ENCODE measurements at places on chromosomes 2 and 18.

GRCh38 chr2:38508311-38509039, 94.3 kb downstream of the HNRNPLL start:
- peak; percentile 86 for DNase-seq

- no peak for DNase-seq
Measured at GRCh38 chr18:25067275-25068025, 284.5 kb downstream of the ZNF521 start.

DNA sequence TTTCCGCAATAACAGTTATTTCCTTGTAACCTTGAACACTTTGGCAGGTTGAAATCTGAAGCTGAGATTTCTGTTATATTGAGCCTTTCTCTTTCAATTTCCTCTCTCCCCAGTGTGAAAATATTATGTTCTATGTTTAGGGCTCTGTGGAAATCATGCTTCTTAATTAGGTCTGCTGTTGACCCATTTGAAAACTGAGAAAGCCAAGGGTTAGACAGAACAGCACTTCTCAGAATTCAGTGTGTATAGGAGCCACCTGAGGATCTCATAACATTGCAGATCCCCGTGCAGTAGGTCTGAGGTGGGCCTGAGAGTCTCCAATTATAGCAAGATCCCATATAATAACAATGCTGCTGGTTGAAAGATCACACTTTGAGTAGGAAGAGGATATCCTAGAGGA, 230.2 kb upstream of the NT5C1B start:
- no peak for DNase-seq

DNA sequence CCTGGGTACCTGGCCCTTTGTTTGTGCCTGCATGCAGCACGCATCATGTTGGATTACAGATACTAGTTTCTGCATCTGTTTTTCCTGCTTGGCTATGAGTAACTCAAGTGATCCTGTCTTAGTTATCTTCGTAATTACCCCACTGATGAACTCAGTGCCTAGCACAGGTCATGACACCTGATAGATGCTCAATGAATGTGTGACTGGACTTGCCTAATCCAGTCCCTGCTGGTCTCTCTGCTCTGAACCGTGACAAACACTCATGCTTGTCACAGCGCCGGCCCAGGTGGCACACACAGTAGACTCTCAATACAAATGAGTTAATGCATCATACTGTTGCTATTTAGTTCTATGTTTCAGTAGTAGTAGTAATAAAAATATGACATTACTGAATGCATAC, 31.2 kb upstream of the NTSR2 start:
- no peak for DNase-seq

DNA sequence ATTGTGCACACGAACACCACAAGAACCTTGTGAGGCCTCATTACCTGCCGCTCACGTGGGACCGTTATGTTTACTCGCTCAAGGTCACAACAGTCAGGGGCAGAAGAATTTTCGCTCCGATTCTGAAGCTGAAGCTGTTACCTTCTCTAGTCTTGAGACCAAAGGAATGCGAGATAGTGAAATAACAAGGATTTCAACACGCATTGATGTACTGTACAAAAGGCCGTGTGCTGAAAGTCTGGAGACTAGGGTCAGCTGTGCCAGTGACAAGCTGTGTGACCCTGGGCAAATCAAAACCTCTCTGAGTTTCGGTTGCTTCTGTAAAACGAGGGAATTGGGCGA, 583 bp downstream of the NEMP2 start:
- peak; percentile 45 for DNase-seq

- DNase-seq: no peak
Measured at GRCh38 chr2:114400890-114401289, 41.6 kb upstream of the DPP10 start.

DNA sequence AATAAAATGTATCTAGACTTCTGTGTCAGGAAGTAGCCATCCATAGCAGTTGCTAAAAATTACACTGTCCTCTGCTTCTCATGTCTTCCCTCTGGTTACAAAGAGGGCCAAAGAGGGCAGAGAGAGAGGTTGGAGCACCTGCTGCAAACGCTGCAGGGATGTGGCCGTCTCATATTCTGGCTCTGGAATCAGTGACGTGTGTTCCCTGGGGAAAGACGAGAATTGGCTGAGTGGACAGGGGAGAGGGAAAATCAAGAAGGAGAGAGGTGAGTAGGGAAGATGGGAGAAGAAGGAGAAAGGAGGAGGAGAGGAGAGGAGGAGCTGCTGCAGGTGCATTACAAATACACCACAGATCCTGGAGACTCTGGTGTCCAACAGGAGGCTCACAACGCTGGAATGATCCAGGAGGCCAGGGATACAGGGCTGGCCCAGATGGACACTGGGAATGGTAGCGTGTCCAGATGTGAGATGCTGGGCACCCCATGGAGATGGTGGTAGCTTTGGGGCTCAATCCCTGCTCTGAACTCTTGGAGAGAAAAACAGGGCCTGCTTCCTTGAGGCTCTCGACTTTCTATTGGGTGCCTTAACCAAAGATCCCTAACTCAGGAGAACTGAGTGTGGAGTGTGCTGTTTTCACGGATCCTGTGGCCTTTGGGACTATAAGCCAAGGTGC, 118.4 kb upstream of the PXDN start:
- no peak for DNase-seq

GRCh38 chr2:134235510-134236144, 18.2 kb upstream of the MGAT5 start:
- DNase-seq: peak; percentile 67

DNA sequence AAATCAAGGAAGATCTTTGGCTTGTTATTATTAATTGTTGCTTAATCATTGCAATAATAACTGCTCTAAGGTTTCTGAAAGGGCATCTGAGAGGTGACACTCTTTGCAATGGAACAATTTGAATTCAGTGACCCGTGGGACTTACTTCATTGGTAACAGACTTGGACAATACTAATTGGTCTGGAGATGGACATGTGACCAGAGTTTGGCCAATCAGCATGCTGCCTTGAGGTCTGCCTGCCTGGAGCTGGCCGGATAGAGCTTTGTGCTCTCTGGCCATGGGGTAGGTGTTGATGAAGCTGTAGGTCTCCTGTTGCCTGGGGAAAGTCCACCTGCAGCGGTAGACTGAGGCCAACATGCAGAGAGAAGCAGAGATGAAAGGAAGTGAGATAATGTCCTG, 24.0 kb upstream of the VPS4B start:
- no peak for DNase-seq

GRCh38 chr2:57602733-57603132, 443.9 kb upstream of the VRK2 start:
- DNase-seq: no peak

DNA sequence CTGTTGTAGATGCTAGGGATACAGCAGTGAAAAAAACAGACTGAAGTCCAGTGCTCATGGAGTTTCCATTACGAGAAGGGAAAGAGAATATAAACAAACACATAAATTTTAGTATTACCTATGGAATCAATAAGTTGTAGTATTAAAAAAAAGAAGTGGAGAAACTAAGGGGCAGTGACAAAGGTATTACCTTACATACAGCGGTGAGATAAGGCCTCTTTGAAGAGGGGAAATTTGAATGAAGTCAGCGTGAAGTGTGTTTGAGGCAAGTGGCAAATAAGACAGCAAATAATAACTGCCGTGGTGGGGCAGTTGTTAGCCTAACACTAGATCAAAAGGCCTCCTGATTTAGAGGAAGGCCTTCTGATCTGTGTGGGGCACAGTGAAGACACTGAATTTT, 57.9 kb downstream of the TLK1 start:
- DNase-seq: no peak

DNA sequence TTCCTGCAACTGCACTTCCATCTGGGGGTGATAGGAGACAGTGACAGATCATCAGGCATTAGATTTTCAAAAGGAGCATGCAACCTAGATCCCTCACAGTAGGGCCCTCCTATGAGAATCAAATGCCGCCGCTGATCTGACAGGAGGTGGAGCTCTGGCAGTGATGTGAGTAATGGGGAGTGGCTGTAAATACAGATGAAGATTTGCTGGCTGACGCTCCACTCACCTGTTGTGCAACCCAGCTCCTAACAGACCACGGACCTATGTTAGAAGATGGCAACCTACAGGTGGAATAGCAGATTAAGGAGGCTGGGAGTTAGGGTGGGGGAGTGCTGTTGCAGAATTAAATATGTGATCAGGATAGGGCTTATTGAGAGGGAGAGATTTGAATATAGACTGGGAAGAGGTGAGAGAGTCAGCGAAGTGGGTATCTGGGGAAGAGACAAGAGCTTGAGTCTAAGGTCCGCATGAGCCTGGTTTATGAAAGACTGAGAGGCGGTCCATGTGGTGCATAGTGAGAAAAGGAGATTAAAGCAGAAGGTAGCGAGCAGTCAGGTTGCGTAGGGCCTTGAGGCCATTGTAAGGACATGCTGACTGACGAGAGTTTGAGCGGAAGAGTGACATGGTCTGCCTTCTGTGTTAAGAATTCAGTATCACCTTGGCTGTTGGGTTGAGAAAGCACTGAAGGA, 31.3 kb upstream of the TOGARAM2 start:
- no peak for DNase-seq

- DNase-seq: no peak
Measured at GRCh38 chr2:120720231-120720630, 15.4 kb upstream of the GLI2 start.

DNA sequence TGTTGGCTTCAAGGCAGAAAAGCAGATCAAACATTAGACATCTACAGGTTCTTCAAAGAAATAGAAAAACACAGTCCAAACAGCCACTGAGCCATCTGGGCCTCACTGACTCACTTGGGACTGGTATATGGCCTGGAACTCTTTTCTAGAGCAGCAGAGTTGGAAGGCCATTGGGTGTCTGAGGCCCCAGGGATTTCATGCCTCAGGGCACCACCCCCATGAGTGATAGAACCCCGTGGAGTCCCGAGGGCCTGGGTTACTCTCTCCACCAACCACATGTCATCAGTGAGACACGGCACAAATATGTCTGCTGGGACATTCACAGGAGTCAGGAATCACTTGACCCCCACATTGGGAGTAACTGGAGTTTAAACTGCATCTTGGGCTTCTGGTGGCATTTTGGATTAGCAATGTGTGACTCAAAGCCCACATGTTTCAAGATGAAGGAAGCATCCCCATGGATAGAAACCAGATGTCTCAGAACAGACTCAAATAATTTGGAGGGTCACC, 44.0 kb downstream of the CAPN13 start:
- no peak for DNase-seq

GRCh38 chr2:81647715-81648230, 1343.2 kb upstream of the LRRTM1 start:
- no peak for DNase-seq

DNA sequence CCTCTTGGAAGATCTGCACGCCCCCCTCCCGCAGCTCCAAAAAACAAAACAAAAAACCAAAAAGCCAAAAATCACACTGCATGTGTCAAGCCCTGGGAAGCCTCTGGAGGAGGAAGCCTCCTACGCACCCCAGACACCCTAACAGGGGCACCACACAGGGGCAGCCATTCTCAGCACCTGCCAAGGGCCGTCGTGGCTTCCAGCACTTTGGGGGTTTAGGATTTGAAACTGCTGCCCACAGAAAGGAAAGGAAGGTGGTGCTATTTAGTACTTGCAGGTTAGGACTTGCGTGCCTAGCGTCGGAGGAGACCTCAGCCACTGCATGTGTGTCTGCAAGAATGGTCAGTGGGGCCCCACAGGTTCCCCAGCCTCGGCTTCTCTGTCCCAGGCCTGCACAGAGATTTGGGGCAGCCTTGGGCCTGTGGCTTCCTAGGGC, 419 bp upstream of the GPR55 start:
- no peak for DNase-seq

- DNase-seq: no peak
Measured at GRCh38 chr2:227308784-227309183, 16.3 kb upstream of the MFF start.

GRCh38 chr2:137508739-137509384, 455.4 kb upstream of the HNMT start:
- no peak for DNase-seq

DNA sequence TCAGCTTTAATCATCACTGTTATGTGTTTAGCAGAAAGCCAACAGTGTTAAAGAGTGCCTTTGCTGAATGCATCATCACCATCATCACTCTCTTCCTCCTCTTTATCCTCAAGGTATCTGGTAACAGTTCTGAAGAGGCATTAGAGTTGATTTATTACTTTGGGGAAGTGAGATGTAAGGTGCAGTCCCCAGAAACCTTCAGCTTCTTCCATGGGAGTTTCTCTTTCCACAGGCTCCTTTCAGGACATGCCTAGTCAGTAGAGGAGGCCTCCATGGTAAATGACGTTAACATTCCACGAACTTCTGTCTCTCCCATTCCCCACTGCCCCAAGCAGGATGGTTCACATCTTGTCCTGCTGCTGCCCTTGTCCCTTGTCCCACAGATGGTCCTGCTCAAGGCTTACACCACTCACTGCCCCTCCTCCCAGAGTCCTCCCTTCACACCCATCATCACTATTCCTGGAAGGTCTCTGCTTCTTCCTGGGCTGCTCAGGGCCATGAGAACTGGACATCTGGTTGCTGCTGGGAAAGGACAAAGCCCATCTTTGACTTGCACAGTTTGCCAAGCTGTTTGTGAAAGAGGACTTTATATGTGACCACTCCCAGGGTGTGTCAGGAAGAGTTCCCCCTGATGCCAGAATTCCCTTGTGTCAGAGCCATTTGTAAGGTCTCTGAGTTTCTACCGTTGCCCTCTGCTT, 5.3 kb upstream of the REG1A start:
- no peak for DNase-seq

- DNase-seq: no peak
Measured at GRCh38 chr18:51168026-51168742, 29.3 kb downstream of the MEX3C start.

- no peak for DNase-seq
Measured at GRCh38 chr2:179248024-179248348, 16.6 kb downstream of the SESTD1 start.

DNA sequence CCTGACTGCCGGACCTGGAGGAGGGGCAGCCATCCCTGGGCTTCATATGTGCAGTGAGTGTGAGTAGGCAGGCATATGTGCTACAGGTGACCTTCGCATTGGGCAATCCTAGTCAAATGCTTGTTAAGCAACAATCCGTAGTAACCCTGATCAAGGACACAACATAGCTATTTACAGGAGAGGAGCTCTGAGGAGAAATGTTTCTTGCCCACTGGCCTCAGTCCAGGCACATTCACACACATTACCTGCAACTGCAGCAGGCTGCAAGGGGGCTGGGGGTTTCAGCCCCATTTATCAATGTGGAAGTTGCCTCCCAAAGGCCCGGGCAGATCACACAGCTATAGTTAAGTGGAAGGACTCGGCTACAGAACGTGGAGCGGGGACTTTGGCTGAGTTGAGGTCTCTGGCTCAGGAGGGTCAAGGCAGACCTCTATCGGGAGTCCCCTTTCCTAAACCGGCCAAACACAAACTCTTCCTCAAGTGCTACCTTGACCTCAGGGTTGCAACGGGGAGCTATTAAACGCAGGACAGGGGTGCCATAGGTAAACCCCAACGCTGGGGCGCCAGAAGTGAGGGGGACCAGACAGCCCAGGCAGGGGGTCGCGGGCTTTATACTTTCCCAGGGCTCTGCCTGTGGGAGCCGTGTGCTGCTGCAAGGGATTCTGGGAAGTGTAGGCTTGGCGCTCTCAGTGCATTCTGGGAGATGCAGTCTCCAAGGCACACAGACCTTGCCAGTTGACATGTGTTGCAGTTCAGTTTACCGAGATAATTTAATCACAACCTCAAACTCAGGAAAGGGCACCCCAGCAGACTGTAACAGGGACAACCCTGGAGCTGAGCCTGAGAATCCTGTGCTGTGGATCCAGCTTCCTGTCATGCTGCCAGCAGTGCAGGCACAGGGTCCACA, 9.4 kb downstream of the KHK start:
- peak; percentile 67 for DNase-seq

GRCh38 chr18:54209471-54210180, 14.8 kb downstream of the MBD2 start:
- peak; percentile 23 for DNase-seq

All from iris pigment epithelial cell (primary cell).